Activated T-cell treated with anti-CD3 and anti-CD28 coated beads, Interleukin-2, amount 50 U/mL, for 4 hours (primary cell): ENCODE measurements at places on chromosomes 5 and 9. TPM values are rescaled to one million over a fixed set of nuclear protein-coding genes. Genes with fewer than 3 reads are reported as not detected.

DNA sequence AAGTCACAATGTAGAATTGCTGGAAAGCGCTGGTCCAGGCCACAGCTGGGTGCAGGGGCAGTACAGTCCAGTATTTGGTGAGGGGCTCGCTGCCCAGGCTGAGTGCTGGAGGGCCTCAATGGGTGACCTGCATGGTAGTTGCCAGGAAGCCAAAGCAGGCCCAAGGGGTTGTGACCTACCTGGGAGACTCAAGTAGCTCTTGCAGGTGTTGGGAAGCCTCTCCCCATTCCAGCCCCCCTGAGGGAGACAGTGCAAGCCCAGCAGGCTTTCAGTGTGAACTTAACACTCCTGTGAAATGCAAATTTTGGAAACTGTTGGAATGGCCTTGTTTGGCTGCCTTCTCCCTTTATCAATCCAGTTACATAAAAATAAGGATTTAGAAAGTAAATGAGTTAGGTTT is 13.9 kb downstream of the KDM4C start:
- no peak for DNase-seq

GRCh38 chr5:107704681-107705401 is 34.1 kb upstream of the EFNA5 start:
- no peak for DNase-seq

DNA sequence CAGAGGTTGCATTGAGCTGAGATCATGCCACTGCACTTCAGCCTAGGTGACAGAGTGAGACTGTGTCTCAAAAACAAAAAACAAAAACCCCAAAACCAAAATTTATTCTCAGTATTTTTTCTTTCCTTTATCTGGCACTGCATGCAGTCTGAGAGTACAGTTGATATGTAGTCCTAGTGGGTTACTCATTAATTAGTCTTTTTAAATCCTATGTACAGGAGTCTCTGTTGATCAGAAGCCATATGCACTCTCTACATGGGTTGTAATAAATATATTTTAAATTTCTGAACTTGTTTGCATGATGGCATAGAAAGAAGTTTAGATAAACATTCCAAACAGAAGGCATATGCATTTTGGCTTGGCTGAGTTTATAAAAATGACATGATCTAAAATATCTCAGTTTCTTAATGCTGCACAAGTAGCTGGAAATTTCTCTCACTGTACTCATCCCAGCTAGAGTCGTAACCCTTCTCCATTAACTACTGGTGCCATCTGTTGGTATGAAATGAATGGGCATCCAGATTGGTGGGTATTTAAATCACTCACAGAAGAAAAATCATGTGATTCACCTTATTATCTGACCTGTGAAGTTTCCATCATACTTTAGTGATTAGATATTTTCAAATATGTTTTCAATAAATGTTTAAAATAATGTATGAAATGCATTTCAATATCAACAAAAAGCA is 284.8 kb downstream of the CTNND2 start:
- DNase-seq: no peak

GRCh38 chr5:33711094-33711679 is 180.6 kb downstream of the ADAMTS12 start:
- no peak for DNase-seq

The HSPA4 gene
- 258 TPM for total RNA-seq
